ENCODE measurements at places on chromosomes 5 and 9.

GRCh38 chr9:6562871-6563430 lies 82.6 kb downstream of the GLDC start:
- DNase-seq = no peak

DNA sequence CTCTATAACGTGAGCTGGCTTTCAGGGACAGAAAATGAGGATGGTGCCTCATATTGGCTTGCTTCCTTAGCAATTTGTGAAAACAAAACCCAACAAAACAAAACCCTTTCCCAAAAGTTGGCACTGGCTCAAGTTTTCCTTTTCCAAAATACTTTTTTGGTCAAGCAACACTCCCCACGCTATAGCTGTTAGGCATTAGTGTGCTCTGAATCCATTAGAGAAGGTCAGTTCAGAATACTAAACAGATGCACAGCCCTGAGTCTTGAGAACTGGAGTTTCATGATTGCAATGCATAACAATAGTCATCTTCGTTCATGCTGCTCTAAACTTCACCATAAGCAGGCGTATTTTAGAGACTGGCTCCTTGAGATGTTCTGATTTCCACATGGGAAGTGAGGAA lies 172.0 kb upstream of the KLF9 start:
- no peak for DNase-seq

DNA sequence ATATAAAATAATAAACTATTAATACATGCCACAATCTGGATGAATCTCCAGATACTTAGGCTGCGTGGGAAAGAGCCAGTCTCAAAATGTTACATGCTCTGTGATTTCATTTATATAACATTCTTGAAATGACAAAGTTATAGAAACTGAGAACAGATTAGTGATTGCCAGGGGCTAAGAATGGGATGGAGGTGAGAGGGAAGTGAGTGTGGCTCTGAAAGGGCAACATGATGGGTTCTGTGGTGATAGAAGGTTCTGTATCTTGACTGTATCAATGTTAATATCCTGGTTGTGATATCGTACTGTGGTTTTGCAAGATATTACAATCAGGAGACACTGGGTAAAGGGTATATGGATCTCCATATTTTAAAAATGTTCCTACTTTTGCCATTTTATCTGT lies 50.7 kb downstream of the SPEF2 start:
- no peak for DNase-seq

DNA sequence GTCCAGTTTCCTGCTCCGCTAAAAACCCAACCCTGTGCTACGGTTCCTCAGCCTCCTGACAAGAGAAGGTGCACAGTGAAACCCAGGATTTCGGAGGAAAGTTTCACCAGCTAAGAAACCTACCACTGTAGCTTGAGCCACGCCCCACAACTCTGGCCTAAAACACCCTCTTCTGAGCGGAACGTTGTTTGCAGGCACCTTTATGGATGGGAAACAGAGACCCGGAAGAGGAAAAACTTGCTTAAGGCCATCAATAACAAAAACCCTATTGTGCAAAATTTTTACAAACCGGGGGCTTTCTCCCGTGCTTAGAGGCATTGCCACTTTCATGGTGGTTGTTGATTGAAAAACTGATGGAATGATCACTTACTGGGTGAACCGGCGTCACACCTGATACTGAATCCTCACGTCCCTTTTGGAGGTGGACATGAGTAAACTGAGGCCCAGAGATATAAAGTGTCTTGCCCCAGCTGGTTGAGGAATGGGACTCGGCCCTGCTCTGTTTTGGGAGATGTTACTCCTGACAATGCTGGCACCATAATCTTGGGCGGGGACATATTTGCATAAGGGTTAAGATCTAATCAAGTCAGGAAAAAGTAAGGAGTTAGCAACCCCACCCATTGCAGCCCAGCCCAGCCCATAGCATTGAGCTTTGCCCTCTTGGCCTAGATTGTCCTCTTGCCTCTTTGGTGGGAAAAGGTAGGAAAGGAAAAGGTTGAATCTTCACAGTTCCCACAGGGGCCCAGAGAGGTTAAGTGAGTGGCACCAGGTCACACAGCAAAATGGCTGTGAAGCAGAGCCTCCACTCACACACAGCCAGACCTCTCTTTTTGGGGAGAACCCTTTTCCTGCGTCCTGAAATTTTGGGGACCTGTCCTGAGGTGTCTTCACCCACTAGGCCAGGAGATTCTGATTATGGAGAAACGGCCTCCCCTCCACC lies 23.2 kb upstream of the PTGS1 start:
- no peak for DNase-seq

DNA sequence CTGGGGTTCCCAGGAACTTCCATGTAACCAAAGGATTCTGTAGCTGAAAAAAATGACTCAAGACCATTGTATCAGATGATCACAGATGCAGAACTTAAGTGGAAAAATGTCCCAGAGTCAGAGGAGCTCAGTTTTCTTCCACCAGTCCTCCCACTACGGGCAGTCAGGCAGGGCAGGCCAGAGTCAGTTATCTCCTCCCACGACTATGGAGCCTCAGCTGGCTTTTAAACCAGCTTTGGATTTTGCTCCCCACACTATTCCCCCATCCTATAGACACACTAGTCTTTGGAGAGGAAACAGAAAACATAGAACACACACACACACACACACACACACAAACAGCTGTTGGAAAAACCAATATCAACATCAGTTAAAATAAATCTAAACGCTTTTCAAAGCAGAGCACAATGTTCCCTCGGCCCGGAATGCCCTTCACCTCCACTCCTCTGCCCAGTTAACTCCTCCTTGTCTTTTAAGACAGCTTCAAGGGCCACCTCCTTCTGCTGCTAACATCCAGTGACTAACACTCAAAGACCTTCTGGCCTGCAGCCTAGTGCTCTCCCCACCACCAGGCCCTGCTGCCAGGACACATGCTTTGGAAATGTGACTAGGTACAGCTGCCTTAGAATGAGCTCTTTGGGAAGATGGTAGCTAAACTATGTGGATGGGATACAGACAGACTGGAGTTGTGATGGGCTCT lies 56.8 kb downstream of the NIPAL4 start:
- no peak for DNase-seq

DNA sequence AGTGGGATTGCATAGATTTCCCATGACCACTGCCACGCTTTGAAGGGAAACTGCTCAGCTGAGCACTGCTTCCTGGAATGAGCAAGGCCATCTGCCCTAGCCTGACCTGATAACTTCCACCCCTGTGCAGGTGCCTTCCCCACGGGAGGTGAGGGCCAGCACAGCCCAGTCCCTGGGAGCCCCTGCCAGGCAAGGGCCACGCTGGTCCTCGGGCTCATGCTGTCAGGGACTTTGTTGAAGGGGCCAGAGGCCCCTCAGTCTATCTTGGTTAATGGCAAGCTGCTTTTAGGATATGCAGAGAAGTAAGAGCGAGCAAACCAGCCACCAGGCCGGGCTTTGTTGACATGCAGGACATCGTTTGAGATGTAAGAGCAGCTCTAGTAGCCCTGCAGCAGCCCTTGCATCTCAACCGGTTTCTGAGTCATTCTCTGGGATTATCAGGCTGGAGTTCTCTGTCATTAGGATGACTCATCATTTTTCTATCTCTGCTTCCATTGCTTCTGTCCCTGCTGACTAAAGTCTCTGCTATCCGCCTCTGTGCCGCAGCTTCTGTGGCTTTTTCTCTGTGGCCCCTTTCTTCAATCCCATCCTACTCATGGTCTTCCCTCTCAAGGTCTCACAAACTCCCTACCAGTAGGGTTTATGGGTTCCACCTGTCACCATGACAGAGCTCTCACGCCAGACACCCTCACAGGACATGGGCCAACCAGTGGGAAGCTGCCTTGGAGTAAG lies 30.6 kb upstream of the IQGAP2 start:
- no peak for DNase-seq

DNA sequence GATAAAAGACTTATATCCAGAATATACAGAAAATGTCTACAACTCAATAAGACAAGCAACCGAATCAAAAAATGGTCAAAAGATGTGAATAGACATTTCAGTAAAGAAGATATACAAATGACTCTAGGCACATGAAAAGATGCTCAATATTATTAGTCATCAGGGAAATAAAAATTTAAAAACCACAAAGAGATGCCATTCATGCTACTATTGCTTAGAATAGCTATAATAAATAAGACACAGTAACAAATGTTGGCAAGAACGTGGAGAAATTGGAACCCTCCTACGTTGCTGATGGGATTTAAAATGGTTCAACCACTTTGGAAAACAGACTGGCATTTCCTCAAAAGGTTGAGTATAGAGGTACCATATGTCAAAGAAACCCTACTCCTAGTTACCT lies 39.8 kb downstream of the POLK start:
- DNase-seq = no peak

DNA sequence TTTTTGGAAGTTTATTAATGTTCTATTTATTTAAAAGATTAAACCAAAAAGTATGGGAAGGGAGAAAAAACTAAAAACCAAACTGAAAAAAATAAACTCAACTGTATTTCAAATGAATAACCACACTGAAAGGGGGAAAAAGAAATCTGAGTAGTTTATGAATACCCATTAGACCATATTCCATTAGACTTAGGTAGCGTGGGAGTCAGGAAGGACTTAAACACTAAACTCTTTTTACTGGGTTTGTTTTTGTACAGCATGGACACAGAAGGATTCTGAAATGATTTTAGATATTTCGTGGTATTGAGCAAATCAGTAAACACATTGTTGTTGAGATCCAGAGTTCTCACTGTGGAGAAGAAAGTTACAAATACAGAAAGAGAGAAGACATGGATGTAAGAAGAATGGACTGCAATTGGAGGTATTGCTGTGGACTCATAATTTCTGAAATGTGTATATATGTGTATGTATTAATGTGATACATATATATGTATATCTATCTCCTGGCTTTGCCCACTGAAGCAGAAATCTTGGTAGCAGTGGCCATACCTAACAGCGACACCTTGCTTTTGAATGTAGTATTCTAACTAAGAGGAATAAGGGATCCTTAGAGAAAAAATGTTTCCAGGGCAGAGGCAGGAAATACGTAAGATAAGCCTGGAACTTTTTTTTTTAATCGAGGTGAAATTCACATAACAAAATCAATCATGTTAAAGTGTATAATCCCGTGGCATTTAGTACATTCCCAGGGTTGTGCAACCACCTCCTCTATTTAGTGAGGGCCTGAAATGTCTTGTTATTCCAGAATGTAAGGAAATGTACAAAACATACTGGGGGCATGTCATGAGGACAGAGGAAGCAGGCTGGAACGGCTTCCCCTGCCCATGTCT lies 228.8 kb downstream of the SMARCA2 start:
- no peak for DNase-seq

DNA sequence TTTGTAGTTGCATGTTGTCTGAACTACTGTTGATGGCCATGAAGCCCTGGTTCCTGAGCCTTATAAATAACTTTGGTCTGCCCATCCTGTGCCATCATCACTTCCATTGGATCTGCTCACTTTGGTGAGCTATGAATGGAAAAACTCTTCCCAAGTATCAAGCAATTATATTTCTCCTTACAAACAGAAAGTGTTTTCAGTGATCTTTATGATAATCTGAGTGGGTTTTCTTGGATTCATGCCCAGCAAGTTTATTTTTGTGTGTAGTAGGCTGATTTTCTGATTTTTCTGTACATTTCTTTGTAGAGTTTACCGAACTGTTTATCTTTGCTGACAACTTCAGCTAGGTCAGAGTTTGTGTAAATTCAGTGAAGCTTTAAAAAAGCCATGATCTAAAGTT lies 31.0 kb downstream of the CAMK4 start:
- DNase-seq = no peak

- DNase-seq = no peak
Observed at GRCh38 chr5:90866333-90866732, 307.7 kb downstream of the ADGRV1 start.

GRCh38 chr5:83964271-83964670 lies 243.6 kb upstream of the HAPLN1 start:
- no peak for DNase-seq

GRCh38 chr5:100406640-100407039 lies 128.5 kb upstream of the FAM174A start:
- no peak for DNase-seq

DNA sequence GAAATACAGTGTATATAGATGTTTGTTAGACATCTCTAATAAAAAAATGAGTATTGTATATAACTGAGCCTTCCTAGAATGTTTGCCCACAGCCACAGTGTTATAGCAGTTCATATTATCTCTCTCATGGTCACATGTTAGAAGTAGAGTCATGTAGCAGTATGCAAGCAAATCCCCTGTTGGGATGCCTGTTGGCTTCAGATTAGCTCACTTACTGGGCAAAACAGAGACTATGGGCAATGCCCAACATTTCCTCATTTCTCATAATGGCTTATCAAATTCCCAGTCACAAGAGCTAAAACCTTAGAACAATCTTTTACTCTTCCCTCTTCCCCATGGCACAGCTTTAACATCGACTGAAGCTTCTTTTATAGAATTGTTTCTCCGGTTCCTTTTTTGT lies 27.0 kb upstream of the PDCD1LG2 start:
- DNase-seq = no peak

- DNase-seq = no peak
Observed at GRCh38 chr5:158679221-158679641, 420.5 kb downstream of the EBF1 start.

DNA sequence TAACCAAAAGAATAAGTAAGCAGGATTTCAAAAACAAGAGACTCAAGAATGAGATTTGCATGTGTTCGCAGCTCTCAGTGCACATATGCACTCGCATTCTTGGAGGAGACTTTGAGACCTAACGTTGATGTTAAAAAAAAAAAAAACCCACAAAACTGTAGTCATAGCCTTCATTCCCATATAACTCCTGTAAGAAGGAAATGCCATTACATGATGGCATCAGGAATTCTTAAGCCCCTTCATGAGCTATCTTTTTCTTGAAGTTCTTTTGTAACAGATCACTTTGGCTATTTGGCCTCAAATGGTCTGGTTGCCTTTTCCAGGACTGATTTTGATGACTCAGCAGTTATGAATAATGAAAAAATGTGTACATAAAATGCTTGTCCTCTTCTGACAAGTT lies 113.8 kb downstream of the ALDH1A1 start:
- DNase-seq = no peak

GRCh38 chr5:68057191-68057590 lies 158.4 kb upstream of the PIK3R1 start:
- DNase-seq = no peak

DNA sequence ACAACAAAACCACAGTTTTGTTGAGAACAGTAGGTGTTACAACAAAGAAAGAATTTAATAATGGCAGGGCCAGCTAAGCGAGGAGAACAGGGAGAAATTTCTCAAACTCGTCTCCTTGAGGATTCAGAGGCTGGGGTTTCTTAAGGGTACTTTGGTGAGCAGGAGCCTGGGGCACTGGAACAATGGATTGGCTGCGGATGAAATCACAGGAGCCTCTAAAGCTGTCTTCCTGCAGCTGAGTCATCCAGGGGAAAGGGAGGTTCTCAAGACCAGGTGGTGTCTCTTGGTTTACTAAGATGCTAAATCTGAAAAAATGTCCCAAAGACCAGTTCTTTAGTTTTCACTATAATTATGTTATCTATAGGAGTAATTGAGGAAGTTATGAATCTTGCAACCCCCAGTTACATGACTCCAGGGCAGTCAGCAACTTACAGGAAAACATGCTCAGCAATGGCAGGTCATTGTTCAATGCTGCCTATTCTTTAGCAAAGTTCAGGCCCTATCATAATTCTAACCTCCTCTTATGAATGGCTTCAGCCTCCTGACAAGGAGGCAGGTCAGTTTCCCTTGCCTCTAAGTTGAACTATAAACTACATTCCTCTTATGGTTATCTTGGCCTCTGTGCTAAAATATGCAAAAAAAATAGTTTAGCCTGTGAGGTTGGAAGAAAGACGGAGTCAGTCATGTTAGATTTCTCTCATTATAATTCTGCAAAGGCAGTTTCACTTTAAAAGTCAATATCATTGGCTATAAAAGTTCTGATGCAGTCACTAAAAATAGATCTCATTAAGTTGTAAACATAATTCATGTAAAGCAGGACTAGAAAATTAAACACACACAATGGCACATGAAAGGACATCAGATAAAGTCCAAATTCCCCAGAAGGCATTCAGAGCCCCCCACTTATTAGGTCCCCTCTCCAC lies 63.3 kb upstream of the CKS2 start:
- no peak for DNase-seq
